ENCODE measurements at places on chromosomes 3 and 15.

GRCh38 chr3:133393691-133394474, 6.0 kb upstream of the BFSP2 start:
- peak; percentile 31 for DNase-seq

DNA sequence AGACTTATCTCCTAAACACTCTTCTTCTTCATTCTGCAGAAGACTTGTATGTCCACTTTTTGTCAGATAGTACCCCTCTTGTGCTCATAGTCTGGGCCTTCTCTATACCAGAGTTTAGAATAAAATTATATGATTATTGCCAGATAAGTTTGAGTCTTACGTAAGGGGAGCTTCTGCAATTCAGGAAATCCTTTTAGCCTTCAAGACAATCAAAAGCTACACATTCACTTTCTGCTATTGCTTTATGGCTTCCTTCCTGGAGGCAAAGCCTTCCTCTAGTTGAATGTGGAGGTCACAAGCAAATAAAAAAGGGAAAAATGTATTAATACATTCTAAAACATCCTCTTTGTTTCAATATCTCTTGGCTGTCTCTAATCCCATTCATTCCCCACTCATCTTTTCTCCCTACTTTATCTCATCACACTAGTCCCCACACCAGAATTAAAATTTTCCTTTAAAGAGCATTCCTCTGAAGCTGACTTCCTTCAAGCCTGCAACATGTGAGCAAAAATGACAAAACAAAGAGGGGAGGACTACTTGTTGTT, 186.8 kb downstream of the CPNE4 start:
- DNase-seq, result no peak

GRCh38 chr3:73536952-73537351, 87.8 kb downstream of the PDZRN3 start:
- DNase-seq, result no peak

DNA sequence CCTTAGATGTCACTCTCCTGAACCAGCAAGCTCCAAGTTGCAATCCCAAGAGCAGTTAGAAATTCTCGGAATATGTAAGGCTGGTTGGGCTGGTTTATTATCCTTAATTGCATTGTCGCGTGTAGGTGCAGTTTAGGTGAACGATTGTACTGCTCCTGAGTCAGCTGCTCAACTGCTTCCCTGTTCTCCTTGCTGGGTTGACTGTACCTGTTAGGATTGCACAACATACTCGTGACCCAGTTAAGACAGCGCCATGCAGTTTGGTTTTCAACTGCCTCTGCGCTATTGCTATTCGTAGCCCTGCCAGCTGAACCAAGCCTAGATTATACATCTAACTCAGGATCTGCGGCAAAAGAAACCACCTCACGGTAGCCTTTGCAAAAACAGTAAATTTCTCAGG, 41.0 kb downstream of the BCL2L10 start:
- no peak for DNase-seq

DNA sequence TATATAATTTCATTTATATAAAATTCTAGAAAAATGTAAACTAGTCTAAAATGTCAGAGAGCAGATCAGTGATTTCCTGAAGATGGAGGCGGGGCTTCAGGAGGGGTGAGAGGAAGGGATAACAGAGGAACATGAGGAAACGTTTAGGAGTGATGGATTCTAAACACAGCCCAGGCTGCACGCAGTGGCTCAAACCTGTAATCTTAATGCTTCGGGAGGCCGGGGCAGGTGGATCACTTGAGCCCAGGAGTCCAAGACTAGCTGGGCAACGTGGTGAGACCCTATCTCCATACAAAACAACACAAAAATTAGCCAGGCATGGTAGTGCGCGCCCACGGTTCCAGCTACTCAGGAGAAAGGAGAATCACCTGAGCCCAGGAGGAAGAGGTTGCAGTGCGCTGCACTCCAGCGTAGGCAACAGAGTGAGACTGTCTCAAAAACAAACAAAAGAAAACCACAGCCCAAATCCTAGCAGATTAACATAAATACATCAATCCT, 18.0 kb upstream of the IQCF1 start:
- no peak for DNase-seq

- no peak for DNase-seq
These were observed 637 bp upstream of the CCNDBP1 start for GRCh38 chr15:43184407-43185124.

- no peak for DNase-seq
These were observed 8.7 kb downstream of the U2SURP start for GRCh38 chr3:143010024-143010423.

DNA sequence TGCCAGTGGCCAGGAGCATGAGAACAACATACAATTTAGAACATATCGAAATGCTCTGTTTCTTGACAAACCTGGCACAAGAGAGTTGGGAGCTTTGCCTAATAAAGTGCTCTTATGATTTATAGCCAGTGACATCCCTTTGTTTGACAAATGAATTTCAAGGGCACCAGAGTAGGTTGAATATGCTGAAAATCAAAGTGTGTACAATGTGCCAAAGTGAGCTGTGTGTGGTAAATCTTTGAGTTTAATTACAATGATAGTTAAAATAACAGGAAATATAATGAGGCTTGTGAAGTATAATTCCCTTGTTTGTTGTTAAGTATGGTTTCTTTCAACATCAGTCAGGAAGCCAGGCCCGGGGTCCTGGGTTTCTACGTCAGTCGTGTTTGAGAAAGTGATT, 211.9 kb downstream of the EBLN2 start:
- no peak for DNase-seq

DNA sequence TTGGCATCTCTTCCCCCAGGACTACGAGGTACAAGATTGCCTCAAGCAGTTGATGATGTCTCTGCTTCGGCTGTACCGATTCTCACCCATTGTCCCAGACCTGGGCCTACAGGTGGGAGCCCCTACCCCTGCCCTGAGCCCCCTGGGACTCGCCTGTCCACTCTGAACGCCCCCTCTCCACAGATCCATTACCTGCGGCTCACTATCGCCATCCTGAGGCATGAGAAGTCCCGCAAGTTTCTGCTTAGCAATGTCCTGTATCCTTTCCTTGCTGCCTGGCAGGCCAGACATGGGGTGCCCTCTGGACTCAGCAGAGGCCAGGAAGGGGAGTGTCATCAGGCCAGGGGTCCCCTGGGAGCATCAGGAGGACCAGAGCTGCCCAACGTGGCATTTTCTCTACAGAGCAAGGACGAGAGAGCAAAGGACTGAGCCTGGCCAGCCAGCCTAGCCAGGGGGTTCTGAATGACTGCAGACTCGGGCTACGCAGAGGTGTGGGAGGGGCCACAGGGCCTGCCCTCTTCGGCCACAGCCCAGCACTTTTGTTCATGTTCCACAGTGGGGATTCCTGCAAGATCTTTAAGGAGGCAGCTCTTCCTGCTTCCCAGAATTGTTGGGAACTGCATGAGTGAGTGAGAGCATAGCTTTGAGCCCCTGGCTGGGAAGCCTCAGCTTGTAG, 11.2 kb downstream of the RNF123 start:
- DNase-seq, result no peak

DNA sequence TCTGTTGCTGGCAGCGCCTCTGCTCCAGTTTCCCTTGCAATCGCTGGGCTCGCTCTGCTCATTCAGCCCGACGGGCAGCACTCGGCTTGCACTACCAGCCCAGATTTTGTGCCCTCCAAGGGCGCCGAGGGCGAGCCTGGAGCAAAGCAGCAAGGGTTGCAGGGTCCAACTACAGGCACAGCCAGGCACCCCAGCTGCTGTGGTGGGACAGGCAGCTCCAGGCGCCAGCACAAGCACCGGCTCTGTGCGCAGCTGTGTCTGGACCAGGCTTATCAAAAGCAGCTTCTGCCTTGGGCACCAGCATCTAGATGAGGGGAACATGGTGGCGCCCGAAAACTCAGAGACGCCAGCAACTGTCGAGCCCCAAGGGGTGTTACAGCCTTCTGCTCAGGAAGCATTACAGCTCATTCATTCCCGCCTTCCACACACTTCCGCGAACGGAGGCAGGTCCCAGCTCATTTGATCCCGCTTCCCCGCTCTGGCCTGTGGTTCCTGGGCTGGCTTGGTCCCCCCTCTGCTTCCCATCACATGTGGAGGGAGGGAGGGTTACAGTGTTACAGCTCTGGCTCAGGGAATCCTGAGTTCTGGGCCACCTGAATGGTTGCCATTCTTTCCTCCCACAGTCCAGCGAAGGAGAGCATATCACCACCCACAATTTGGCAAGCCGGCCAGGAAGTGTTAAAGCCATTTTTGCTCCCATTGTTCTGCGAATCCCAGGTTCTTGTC, 409.9 kb upstream of the ALCAM start:
- DNase-seq, result no peak

DNA sequence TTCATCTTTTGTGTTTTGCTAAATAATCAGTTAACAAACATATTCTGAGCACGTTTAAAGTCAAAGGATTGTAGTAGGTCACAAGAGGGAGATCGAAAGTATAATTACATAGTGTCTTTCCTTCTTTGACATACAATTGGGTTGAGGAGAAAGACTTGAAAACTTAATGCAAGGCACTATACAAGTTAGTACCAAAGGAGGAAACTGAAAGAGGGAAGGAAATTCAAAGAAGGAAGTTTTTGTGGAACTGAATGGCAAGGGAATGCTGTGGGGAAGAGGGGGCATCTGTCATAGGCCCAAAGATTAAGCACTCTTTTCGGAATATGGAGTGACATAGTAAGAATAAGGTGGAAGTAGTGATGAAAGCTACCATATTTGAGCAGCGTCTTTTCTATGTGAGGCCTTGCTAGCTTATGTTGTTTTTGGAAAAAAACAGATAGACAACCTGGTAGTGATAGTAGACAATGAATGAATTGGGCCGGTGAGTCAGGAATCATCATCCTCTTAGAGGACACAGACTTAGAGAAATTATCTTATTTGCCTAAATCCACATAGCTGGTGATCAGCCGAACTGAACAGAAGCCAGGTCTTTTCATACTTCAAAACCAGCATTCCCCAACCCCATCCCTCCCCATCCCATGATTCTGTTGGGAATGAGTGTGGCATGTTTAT, 10.2 kb downstream of the MBNL1 start:
- DNase-seq, result no peak

GRCh38 chr3:157574531-157574930, 71.3 kb upstream of the VEPH1 start:
- DNase-seq, result peak; percentile 43

- DNase-seq, result no peak
These were observed 75.8 kb downstream of the LRIG1 start for GRCh38 chr3:66425032-66425431.

GRCh38 chr15:92870010-92870591, 30.0 kb upstream of the CHD2 start:
- no peak for DNase-seq

GRCh38 chr3:152428577-152428976, 159.8 kb downstream of the MBNL1 start:
- no peak for DNase-seq

DNA sequence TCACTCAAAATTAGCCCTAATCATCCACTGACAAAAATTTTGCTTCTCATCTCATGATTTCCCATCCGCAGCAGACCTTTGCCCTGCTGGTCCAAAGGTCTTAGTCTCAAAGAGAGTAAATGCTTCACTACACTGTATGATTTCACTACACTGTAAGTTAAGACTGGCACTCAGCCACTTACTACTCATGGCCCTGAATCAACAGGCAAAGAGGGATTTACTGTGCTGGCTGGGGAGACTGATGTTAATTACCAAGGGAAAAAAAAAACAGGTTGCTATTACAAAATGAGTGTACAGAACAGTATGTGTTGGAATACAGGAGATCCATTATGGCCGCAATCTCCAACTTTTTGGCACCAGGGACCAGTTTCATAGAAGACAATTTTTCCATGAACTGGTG, 214.8 kb downstream of the ZMAT3 start:
- DNase-seq, result no peak

GRCh38 chr15:63041974-63042876, at the start of gene TPM1:
Gene TPM1 (plus strand): TSS chr15:63042747. CDS start chr15:63042830, 83 bp downstream.
- DNase-seq, result peak; percentile 34

GRCh38 chr15:40796041-40796440, 10.8 kb upstream of the ZFYVE19 start:
- no peak for DNase-seq

DNA sequence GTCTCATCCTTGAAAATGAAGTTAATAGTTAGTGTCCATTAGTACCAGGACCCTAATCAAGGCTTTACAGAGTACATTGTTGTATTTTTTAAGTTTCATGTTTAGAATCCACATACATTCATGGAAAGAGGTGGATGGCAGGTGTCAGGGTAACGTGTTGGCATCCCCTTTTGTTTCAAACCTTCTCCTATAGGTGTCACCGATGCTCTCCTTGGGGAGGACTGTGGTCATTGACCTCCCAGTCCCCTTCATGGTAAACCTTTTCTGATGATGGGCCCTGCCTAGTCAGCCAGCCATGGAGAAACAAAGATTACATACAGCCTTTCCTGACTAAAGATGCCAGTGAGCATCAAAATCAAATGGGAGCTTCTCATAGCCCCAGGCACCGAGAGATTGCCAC, 574.8 kb downstream of the AGBL1 start:
- no peak for DNase-seq

GRCh38 chr15:42772144-42772543, 35.2 kb upstream of the CDAN1 start:
- DNase-seq, result no peak

DNA sequence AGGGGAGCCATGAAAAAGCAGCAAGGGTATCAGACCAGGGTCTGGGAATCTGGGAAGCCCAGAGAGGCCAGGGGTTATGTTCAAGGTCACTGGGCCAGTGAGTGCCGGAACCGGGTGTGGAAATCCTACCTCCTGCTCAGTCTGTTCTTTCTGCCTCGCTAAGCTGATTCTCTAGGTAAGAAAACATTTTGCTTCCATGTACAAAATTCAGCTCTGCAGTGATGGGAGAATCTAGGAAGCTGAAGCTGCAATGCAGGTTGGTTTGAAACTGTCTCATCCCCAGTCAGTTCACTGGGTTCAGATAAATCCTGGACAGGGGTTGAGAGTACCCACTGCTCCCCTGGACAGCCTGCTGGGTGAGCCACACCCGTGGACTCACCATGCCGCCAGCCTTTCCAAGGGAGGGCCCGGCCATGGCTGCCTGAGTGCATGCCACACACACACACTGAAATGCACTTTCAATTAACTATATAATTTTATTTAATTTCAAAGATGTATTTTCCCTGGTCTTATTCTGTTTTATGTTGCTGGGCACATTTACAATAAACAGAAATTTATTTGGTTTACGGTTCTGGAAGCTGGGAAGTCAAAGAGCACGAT, 108.4 kb downstream of the CORO2B start:
- DNase-seq, result no peak

GRCh38 chr3:37627951-37628620, 233.6 kb upstream of the CTDSPL start:
- DNase-seq, result no peak

- no peak for DNase-seq
These were observed 442.4 kb upstream of the BCHE start for GRCh38 chr3:166279636-166280035.

DNA sequence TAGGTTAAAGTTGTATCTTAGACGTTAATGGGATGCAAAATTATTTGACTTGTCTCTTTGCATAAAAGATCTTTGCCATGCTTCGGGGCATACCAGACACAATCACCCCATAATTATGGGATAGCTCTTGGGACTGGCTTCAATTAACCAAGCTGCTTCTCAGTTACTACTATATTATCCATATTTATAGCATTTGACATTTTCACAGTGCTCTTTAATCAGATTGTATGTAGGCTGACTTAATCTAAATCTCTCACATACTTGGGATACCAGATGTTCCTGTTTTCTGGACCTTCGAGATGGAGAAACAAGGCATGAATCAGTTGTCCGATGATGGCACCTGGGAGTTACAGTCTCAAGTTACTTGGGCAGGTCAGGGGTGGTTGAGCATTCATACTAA, 27.2 kb upstream of the ABHD17C start:
- DNase-seq, result no peak
